ENCODE measurements at places on chromosomes 6 and 20.

DNA sequence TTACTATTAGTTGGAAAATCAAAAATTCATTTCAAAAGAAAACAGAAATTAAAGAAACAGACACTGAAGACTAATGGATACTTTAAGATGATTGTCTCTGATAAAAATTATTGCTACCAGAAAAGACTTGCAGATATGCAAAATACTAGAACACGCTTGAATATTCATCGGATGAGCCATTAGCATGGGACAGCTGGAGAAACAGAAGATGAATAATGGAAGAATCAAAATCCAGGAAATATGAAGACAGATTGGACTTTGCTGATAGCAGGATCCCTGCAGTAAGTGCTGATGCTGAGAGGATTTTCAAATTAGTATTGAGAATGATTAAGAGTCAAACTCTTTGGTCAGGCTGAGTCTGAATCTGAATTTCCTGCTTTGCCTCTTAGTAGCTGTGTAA, 169.4 kb downstream of the EYS start:
- DNase-seq, result no peak

- DNase-seq, result no peak
These were observed 203.5 kb upstream of the JAG1 start for GRCh38 chr20:10877342-10877741.

DNA sequence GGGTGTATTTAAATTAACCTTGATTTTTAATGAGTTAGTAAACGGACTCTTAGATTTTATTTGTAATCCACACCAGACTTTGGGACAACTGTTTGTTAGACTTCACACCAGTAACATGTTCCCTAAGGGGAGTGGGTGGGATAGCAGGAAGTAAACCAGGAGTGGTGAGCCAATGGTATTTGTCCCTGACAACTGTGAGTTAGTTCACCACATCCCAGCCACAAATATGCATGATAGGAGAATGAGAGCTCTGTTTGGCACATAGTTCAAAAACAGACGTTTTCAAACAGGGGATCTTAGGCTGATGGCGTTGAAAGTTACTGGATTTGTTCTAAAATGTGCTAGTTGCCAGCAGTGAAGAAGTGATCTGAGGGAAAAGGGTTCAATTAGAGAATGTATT, 18.7 kb upstream of the COL10A1 start:
- DNase-seq, result peak; percentile 16

DNA sequence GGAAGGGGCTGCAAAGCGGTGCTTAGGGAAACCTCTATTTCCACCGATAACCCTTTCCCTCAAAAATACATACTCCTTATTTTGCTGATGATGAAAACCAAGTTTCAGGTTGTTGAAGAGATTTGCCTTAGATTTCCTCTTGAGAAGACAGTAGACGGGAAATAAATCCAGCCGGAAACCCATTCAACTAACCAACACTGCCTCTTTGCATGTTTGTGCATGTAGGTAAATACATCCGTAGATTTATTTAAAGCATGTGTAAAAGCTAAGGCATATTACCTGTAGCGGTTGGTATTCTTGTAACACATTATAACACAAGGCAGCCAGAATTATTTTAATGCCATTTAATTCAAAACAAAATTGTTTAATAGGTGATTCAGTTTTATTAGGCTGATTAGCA, 136.3 kb upstream of the SLC22A23 start:
- no peak for DNase-seq

- DNase-seq, result no peak
These were observed 11.3 kb downstream of the DIDO1 start for GRCh38 chr20:62914970-62915457.

- no peak for DNase-seq
These were observed 41.7 kb upstream of the TULP4 start for GRCh38 chr6:158270389-158271127.

GRCh38 chr6:130671577-130671976, 155.6 kb upstream of the SMLR1 start:
- no peak for DNase-seq

DNA sequence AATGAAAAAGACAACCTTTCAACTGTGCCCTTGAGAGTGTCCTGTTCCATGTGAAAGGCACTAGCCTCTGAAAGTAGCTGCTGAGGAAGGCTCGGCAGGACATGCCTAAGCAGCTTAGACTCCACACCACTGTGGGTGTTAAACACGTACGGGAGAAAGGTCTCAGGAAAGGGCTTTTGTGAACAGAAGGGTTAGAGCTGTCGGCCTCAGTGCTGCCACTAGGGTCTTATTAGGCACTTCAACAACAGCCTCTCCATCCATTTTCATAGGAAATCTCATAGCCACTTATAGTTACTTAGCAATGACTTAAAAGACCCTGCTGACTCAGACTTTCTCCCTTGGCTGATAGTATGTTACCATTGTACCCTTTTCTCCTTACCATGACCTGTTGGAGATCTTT, 662.8 kb downstream of the TBC1D32 start:
- no peak for DNase-seq

DNA sequence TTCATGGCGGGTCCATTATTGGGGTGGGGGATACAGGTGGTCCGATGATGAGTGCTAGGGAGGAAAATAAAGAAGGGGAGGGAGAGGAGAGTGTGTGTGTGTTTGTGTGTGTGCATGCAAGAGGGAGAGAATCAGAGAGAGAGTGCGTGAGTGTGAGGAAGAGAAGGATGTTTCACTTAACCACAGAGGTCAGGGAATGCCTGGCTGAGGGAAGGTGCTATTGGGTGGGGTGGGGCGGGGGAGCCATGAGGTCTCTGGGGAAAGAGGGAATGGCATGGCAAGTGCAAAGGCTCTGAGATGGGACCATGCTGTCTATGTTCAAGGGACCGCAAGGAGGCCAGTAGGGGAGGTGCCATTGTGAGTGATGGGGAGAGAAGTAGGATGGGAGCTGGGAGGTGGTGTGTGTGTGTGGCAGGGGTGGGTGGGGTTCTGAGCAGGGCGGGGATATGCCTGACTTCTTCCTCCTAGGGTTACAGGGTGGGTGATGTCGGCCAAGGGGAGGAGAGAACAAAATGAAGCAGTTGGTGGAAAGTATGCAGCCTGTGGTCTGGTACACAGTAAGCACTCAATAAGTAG, 23.0 kb downstream of the CEBPB start:
- no peak for DNase-seq

GRCh38 chr6:53263917-53264316, 84.8 kb downstream of the ELOVL5 start:
- DNase-seq, result no peak

DNA sequence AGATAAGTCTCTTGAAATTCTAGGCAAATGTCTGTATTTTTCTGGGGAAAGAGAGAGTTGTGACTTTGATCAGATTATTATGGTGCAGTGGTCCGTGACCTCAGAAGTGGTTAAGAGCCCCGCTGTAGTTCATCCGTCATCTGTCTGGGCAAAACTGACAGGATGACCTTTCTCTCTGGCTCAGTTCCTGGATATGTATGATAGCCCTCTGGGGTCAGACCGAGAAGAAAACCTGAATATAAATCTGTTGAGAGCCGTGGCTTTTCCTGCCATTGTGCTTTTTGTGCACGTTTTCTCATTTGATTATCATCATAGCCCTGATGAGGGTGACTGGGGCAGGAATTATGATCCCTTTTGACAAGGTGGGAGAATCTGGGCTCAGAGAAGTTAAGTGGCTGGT, 26.5 kb downstream of the GHRH start:
- no peak for DNase-seq

DNA sequence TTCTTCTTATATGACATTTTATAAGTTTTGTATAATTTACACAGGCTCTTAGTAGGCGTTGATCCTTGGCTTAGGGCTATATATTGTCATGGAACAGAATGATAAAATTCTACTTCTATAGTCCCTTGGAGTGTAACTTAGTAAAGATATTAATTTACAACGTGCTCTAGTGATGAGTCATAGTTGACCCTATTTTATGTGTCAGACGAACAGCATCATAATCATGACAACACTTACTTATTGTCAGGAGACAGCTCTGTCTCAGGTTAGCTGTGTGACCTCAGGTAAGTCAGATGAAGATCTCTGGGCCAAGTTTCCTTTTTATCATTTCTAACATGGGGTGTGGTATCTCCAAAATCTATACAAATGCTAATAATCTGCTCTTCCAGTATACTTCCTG, 473.5 kb downstream of the UTRN start:
- DNase-seq, result no peak

- no peak for DNase-seq
These were observed 207.0 kb upstream of the FOXA2 start for GRCh38 chr20:22791396-22791795.

Measured in amniotic stem cell (primary cell).